ENCODE measurements at places on chromosomes 4 and X. TPM values are rescaled to one million over a fixed set of nuclear protein-coding genes. Genes with fewer than 3 reads are reported as not detected.

DNA sequence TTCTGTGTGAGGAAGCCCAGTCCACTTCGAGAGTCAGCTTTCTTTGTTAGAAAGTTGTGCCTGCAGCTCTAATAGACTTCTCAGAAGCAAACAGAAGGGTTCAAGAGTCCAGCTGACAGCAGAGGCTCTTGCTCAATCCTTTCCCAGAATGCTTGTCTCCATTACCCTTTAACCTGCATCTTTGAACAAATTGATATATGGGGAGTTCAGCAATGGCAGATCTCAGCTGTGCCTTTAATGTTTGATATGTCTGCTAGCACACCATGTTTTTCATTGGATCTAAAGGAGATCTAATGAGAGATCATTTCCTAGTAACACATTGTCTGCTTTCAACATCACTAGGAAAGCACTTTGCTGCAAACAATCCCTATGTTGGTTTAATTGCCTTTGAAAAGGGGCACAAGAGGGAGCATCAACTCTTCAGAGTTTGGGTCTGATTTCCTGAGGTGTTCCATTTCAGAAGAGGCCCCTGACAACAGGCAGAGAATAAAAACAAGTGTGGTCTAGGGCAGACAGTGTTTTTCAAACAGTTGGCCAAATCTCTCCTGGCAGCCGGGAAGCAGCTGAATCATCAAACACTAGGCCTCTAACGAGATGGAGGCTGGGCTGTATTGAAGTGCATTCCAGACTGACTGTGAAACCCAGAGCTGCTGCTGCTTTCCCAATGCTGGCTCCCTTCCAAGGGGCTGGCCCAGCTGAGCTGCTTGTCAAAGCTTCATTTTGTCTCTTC, 55.5 kb downstream of the LUZP4 start:
- DNase-seq = peak; percentile 88

- DNase-seq = no peak
Observed at GRCh38 chr4:158666892-158667291, 4.8 kb downstream of the C4orf46 start.

The TMPRSS11B gene
- 0.11 TPM for polyA plus RNA-seq

The NPY1R gene
- 5.1 TPM for polyA plus RNA-seq

All from muscle of arm (tissue), 14 donors.